Sigmoid colon (tissue), 7 donors: ENCODE measurements at places on chromosomes 3 and 15.

DNA sequence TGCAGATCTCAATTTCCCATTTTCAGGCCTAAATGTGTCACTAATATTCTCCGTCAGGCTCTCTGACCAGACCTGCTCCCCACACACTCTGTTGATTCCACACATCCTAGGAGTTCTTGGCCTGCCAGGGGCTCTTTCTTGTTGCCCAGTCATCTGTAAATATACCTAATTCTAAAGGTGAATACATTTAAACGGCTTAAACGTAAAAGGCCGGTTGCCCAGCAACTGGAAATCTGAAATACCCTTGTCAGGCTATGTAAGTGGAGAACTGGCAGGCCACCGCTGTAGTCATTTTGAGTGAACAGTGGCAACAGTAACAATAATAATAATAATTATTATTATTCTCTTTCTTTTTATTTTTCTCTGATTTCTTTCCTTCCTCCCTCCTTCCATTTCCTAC is 302.7 kb downstream of the AGBL1 start:
- H3K4me3 ChIP-seq, result no peak overlapping the region
- H3K27ac ChIP-seq, result no peak overlapping the region
- no peak for DNase-seq
- H3K27me3 ChIP-seq, result no peaks in the 10 kb centered on the region
- no peaks in the 10 kb centered on the region for H3K4me1 ChIP-seq

DNA sequence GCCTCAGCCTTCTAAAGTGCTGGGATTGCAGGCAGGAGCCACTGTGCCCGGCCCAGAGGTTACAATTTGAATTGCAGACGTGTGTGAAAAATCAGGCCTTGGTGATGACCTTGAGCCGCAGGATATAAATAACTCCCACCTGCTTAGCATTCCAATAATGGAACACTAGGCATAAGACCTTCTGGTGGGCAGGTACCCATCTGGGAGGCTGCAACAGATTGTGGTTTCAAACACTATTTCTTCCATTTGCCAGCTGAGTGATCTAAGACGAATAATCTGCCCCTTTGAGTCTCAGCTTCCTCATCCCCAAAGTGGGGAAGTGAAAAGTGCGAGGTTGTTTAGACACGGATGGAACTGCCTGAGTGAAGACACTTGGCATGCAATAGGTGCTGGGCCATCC is 47.7 kb upstream of the HERC1 start:
- no peaks in the 10 kb centered on the region for H3K36me3 ChIP-seq
- no peaks in the 10 kb centered on the region for H3K27me3 ChIP-seq
- H3K4me3 ChIP-seq, result no peak overlapping the region
- H3K4me1 ChIP-seq, result no peaks in the 10 kb centered on the region

DNA sequence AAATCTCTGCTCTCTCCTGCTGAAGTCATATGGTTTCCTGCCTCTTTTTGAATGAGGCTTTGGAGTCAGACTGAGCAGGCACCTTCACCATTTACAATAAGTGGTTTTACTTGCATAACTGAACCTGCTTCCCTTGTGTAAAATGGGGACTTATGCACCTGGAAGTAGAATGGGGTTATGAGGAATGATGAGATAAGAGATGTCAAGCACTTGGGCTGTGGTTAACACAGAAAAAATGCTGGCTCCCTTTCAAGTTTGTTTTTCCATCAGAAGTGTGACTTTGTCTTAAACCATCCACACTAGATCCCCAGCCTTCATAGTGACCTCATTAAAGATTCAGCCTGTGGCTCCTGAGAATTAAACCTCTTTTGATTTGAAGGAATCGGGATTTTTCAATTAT is 5.2 kb downstream of the EXOSC7 start:
- H3K4me3 ChIP-seq, result no peak overlapping the region
- no peak for DNase-seq
- H3K27me3 ChIP-seq, result no peaks in the 10 kb centered on the region
- no peaks in the 10 kb centered on the region for H3K36me3 ChIP-seq
- H3K27ac ChIP-seq, result no peak overlapping the region
- H3K4me1 ChIP-seq, result peaks cover 44% of the 10 kb centered on the region

GRCh38 chr3:36941162-36941561 is 3.7 kb downstream of the TRANK1 start:
- H3K4me3 ChIP-seq, result no peak overlapping the region
- no peak overlapping the region for H3K27ac ChIP-seq
- no peaks in the 10 kb centered on the region for H3K36me3 ChIP-seq
- DNase-seq, result no peak

DNA sequence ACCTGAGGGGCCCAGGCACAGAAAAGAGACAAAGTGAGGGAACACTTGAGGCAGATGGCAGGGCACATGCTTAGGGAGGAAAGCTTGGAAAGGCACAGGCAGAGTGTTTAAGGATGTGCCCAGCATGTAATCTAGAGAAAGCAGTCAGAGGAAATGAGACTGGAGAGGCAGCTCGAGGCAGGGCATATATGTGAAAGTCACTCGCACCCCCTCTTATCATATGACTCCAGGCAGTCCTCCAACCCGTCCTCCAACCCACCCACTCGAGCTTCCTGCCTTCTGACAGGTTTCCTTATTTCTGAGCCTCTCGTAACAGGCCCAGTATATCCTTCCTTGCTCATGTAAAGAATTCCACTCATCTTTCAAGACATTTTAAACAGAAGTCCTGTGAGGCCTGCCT is 294.0 kb downstream of the SOX2 start:
- no peak overlapping the region for H3K4me3 ChIP-seq
- no peaks in the 10 kb centered on the region for H3K27me3 ChIP-seq
- no peaks in the 10 kb centered on the region for H3K4me1 ChIP-seq
- H3K36me3 ChIP-seq, result no peaks in the 10 kb centered on the region
- DNase-seq, result no peak

- no peak for DNase-seq
- H3K4me3 ChIP-seq, result no peak overlapping the region
- no peak overlapping the region for H3K27ac ChIP-seq
- no peaks in the 10 kb centered on the region for H3K27me3 ChIP-seq
- no peaks in the 10 kb centered on the region for H3K4me1 ChIP-seq
These were observed 800.6 kb upstream of the CFAP20DC start for GRCh38 chr3:59850417-59850816.

DNA sequence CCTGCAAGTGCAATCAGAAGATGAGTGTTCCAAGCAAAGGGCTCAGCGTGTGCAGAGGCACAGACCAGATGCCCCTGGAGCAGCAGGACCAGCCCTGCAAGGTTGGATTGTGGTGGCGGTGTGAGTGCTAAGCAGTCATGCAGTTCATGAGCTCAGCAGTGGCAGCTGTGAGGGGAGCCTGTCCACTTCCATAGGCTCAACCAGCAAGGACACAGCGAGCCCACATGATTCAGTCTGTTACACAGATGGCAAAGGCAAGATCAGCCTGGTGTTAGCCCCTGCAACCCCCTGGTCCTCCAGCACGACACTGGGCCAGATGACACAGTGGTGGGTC is 95.9 kb upstream of the PRR23E start:
- no peak overlapping the region for H3K4me3 ChIP-seq
- no peaks in the 10 kb centered on the region for H3K36me3 ChIP-seq
- H3K27me3 ChIP-seq, result no peaks in the 10 kb centered on the region
- DNase-seq, result no peak
- H3K4me1 ChIP-seq, result no peaks in the 10 kb centered on the region
- H3K27ac ChIP-seq, result no peak overlapping the region

- H3K4me1 ChIP-seq, result peaks cover 58% of the 10 kb centered on the region
- H3K27me3 ChIP-seq, result no peaks in the 10 kb centered on the region
- no peak for DNase-seq
- H3K4me3 ChIP-seq, result no peak overlapping the region
- H3K27ac ChIP-seq, result no peak overlapping the region
- no peaks in the 10 kb centered on the region for H3K36me3 ChIP-seq
These were observed 150.4 kb downstream of the TIGIT start for GRCh38 chr3:114444216-114444615.

DNA sequence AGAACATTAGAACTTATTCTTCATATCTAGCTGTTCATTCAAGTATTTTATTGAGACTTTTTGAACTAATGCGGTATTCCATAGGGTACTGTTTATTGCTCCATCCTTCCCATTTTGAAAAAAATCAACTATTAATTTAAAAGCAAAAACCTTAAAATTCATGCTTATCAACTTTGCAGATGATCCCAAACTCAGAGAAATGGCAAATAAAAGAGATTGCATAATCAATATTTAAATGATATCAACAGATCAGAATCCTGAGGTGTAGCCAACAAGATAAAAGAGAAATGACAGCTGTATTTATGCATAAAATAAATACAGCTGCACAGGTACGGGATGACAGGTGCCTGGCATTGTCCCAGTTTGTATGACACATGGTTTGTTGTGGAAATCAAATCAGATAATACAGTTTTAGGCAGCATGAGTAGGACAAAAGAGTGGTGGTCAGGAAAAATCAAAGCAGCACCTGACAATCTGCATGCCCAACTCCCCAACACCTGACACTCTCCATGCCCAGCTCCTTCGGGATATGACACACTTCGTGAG is 42.4 kb upstream of the CMTM8 start:
- no peak overlapping the region for H3K4me3 ChIP-seq
- no peaks in the 10 kb centered on the region for H3K27me3 ChIP-seq
- H3K4me1 ChIP-seq, result no peaks in the 10 kb centered on the region
- no peak for DNase-seq
- H3K27ac ChIP-seq, result no peak overlapping the region

GRCh38 chr3:17990390-17990789 is 248.0 kb upstream of the TBC1D5 start:
- no peaks in the 10 kb centered on the region for H3K36me3 ChIP-seq
- no peak overlapping the region for H3K27ac ChIP-seq
- H3K4me1 ChIP-seq, result peaks cover 15% of the 10 kb centered on the region
- H3K27me3 ChIP-seq, result no peaks in the 10 kb centered on the region
- DNase-seq, result no peak
- H3K4me3 ChIP-seq, result no peak overlapping the region

DNA sequence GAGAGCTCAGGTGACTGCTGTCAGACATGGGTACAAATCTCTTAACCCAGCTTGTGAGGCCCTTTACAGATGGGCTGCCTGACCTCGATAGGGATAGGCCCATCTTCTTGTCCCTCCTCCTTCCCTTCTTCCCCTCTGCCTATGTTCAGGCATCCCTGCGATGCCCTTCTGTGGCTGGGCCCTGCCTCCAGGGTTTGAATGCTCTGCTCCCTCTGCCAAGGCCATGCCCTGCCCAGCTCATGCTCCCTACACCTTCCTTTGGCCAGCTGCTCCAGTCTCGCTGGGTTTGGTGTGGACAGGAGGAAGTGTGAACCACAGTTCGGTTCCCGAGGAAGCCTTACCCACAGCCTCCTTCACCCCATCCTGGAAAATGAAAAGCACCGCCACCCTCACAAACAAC is 4.3 kb downstream of the FYCO1 start:
- no peaks in the 10 kb centered on the region for H3K36me3 ChIP-seq
- no peak for DNase-seq
- no peaks in the 10 kb centered on the region for H3K27me3 ChIP-seq
- no peak overlapping the region for H3K4me3 ChIP-seq
- peak overlapping the region; percentile 98 for H3K27ac ChIP-seq
- no peaks in the 10 kb centered on the region for H3K4me1 ChIP-seq

DNA sequence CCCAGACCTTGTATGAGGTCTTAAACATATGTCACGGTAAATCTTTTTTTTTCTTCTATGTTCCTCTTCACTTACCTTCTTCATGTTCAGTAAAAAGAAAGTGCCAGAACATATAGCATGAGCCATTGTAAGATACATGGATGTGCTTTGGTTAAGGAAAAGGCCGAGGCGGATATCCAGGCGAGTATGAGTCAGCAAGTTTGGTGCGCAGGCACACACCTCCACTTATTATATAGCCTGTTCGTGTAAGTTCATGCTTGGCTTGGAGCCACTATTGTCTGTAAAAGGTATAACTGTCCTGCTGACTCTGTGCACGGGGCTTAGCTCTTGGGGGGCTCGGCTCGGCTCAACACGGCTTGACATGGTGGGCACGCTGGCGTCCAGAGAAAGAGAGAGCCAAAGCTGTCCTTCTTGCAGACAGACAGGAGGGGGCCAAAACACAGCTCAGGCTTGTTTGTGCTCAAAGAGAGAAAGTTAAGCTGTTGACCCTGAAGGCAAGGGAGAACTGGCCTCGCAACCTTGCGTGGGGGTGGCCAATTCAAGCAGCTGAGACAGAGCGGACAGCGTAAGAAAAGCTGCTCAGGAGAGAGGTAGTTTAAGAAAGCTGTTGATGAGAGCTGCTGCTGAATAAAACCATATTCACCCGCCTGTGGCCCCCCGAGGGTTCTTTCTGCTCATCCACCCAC is 251.2 kb downstream of the SLC9A9 start:
- no peak overlapping the region for H3K27ac ChIP-seq
- no peaks in the 10 kb centered on the region for H3K27me3 ChIP-seq
- no peaks in the 10 kb centered on the region for H3K36me3 ChIP-seq
- no peak overlapping the region for H3K4me3 ChIP-seq
- no peaks in the 10 kb centered on the region for H3K4me1 ChIP-seq

DNA sequence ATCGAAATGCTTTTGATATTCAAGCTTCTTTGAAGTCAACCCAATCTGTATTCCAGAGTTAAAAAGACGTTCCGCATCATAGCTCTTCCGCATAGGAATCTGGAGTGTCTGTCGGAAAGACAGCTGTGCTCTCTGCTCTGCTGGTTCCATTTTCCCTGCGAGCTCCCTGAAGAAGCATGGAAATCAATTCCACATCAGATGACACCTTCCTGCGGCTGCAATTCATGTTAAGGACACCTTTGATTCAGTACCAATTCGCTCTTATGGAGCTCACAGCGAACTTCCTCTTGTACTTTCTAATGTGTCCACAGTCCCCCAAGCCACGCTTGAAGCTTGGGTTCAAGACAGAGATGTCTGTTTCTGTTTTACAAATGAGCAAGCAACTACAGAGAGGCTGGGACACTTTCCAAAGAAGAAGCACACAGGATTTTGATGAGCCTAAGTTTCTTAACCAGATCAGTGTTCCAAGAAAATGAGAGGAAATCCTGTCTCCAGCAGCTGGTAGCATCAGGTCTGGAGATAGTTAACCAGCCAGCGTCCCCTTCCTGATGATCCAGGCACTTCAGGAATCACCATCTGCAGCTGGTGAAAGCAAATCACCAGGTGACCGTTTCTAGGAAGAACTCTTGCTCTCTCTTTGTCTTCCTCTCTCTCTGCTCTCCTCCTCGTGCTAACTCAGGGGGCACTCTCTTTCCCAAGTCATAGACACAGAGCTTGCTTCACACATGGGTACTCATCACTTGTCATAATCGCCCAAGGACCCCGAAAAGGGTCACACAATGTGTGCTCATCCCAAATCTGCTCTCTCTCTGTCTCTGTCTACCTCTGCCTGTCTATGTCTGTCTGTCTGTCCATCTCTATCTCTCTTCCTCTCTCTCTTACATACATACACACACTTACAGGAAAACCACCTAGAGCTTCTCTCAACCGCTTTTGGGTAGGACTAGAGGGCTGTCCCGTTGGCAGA is 281.8 kb downstream of the FAM43A start:
- no peak overlapping the region for H3K4me3 ChIP-seq
- H3K27ac ChIP-seq, result no peak overlapping the region
- no peaks in the 10 kb centered on the region for H3K36me3 ChIP-seq
- DNase-seq, result peak; percentile 9
- no peaks in the 10 kb centered on the region for H3K4me1 ChIP-seq

GRCh38 chr3:23696842-23697241 is 108.9 kb upstream of the UBE2E1 start:
- no peak for DNase-seq
- H3K27me3 ChIP-seq, result no peaks in the 10 kb centered on the region
- H3K4me1 ChIP-seq, result no peaks in the 10 kb centered on the region
- no peak overlapping the region for H3K27ac ChIP-seq
- no peaks in the 10 kb centered on the region for H3K36me3 ChIP-seq
